Naive thymus-derived CD8-positive, alpha-beta T cell (primary cell): ENCODE measurements at places on chromosomes 2 and 18. TPM values are rescaled to one million over a fixed set of nuclear protein-coding genes. Genes with fewer than 3 reads are reported as not detected.

STON1 gene
- total RNA-seq = 2.8 TPM

MEIS1 gene
- not detected for total RNA-seq

RIT2 gene
- total RNA-seq = not detected

MPP4 gene
- not detected for total RNA-seq

IL1RL1 gene
- total RNA-seq = not detected

CXCR2 gene
- not detected for total RNA-seq

GPR75 gene
- total RNA-seq = 5.2 TPM

TUBA3E gene
- total RNA-seq = not detected

STK11IP gene
- 50.2 TPM for total RNA-seq

SMC6 gene
- 18.8 TPM for total RNA-seq

ICOS gene
- total RNA-seq = 31.9 TPM

DSEL gene
- total RNA-seq = 2.5 TPM

PSMD1 gene
- 41.6 TPM for total RNA-seq
